ENCODE measurements at places on chromosomes 6 and 20.

DNA sequence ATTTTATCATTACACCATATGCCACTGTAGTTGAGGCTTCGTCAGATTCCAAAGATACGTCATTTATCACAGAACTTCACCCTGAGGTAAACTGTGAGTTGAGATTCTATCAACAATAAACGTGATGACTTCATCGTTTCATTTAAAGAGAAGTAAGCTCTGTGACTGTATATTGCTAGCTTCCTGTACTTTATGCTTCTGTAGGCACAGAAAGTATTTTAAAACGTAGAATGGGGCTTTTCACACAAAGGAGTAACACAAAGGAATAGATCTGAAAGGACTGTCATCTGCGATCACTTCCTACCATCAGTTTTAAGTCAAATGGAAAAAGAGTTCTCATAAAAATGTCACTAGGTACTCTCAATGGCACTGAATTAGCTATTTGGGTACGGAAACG is 234.4 kb upstream of the MCHR2 start:
- no peak for DNase-seq

DNA sequence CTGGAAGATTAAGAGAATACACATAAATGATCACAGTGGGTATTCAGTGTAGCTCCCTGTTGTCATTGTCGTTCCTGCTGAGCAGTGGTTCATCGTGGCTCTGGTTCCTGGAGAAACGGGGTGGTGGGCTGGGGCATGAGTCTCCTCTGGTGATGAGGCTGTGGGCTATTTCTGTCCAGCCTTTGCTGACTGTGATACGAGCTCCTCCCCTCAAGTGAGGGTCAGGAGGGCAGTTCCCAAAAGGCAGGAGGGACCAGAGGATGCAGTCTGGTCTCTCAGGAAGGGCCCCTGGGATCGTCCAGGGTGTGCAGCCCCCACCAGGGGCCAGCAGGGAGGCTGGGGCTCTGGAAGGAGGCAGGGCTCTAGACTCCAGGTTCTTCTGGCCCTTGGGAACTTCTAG is 31.1 kb upstream of the DLGAP4 start:
- no peak for DNase-seq

GRCh38 chr6:109693111-109693510 is 2.0 kb downstream of the FIG4 start:
- no peak for DNase-seq

- DNase-seq = no peak
These were observed 82.1 kb downstream of the KCNB1 start for GRCh38 chr20:49400410-49400809.

GRCh38 chr20:53592992-53593465 is 610 bp downstream of the ZNF217 start:
- DNase-seq = no peak

- DNase-seq = no peak
These were observed 58.0 kb upstream of the GATA5 start for GRCh38 chr20:62533591-62534495.

DNA sequence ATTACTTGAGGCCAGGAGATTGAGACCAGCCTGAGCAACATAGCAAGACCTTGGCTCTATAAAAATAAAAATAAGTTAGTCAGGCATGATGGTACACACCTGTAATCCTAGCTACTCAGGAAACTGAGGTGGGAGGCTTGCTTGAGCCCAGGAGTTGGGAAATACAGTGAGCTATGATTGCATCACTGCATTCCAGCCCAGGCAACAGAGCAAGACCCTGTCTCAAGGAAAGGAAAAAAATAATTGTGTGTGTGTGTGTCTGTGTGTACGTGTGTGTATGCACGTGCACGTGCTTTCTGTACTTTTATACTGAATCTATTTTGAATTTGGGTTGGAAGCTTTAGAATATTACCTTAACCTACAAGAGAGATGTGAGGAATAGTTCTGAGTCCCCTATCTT is 58.9 kb downstream of the KIZ start:
- no peak for DNase-seq

GRCh38 chr20:62089393-62089792 is 23.7 kb upstream of the TAF4 start:
- DNase-seq = no peak

- no peak for DNase-seq
These were observed 415.5 kb upstream of the MAN1A1 start for GRCh38 chr6:119764927-119765681.

DNA sequence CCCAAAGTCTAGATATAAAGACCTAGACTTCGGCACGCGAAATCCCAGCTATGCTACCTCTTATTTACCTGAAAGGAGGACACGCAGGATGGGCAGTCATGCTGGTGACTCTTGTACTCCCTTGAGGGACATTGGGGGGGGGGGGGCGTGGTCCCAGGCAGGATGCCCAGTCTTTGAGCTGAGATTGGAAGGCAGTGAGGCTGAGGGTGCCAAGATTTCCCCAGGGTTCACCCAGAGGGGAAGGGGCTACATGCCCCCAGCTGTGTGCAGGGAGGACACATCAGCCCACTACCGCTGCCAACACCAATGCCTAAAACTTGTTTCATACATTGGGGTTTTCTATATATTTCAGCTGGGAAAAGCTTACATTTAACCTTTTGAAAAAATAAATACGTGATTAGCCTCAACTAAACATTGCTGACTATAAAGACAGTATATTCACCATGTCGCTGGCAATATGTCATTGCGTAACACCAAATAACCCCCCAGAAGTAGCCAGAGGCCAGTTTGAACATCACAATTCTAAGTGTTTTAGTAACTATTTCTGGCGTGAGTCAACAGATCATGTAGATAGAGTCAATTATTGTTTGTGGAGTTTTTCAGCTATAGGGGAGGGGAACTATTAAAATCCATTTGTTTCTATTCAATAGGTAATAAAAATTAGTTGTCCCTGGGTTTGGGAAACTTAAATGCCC is 21.6 kb downstream of the MGME1 start:
- DNase-seq = no peak

- no peak for DNase-seq
These were observed 139.5 kb upstream of the MYLIP start for GRCh38 chr6:15989397-15989796.

DNA sequence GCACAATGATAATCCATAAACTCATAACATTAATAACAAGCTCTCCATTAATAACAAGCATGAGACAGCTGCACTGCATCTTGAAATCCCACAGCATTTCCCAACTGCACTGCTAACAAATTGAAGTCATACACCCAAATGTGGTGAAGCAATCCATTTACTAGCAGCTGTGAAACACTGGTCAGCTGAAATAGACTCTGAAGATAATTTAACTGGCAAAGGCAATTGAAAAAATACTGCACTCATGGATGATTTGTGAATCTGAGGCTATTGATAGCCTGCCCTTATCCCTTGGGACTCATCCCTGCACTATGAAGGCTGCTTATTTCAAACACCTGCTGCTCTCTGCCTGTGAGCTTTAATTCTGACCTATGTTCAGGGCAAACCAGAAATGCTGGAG is 49.1 kb upstream of the PLCB1 start:
- DNase-seq = no peak

DNA sequence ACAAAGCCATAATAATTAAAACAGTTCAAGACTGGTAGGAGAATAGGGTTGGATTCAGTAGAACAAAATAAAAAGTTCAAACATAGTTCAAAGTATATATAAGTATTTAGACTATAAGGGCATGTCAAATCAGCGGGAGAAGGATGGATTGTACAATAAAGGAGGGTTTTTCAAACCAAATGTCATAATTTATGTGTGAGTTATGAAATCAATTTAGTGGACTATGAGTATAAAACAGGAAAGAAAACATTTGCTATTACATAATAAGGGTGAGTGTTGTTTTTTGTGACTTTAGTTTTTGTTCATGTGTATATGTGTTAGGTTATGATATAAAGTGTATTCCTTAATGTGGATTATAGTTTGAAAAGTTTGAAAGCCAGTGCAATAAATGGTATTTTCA is 10.6 kb downstream of the ORC3 start:
- no peak for DNase-seq

DNA sequence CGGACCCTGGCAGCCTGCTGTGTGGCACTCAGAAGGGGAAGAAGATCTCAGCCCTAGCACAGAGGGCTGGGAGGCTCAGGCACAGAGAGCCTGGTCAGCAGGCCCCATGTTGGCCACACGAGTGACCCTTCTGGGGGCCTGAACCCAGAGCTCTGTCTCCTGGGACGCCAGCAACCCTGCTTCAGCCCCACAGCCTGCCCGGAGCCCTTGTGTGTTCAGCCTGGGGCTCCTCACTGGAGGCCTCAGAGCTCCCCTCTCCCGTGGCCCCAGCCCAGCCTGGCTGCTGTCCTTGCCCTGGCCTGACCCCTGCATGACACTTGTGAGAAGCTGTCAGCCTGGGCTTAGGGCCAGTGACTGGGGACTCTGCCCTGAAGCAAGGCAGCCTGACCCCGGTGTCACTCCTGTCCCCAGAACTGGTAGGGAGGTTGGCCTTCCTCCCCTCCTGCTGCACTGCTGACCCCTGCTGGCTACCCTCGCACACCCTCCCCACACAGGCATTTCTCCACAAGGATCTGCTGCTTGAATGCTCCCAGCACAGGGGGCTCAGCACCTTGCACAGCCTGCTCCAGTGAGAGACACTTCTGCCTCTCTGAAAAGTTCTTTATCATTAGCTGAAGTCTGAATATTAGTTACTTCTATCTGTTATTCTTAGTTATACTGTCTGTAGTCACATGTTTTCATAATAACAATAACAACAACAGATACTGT is 15.4 kb upstream of the IP6K3 start:
- no peak for DNase-seq
